ENCODE measurements at places on chromosomes 7 and 10.
A peak's percentile ranks its signal among the peaks of the same experiment; 100 is the strongest.

- no peak for DNase-seq
These were observed 168.1 kb downstream of the ARID5B start for GRCh38 chr10:62069452-62070178.

GRCh38 chr7:24704311-24704710 lies 53.0 kb downstream of the GSDME start:
- DNase-seq, result no peak

DNA sequence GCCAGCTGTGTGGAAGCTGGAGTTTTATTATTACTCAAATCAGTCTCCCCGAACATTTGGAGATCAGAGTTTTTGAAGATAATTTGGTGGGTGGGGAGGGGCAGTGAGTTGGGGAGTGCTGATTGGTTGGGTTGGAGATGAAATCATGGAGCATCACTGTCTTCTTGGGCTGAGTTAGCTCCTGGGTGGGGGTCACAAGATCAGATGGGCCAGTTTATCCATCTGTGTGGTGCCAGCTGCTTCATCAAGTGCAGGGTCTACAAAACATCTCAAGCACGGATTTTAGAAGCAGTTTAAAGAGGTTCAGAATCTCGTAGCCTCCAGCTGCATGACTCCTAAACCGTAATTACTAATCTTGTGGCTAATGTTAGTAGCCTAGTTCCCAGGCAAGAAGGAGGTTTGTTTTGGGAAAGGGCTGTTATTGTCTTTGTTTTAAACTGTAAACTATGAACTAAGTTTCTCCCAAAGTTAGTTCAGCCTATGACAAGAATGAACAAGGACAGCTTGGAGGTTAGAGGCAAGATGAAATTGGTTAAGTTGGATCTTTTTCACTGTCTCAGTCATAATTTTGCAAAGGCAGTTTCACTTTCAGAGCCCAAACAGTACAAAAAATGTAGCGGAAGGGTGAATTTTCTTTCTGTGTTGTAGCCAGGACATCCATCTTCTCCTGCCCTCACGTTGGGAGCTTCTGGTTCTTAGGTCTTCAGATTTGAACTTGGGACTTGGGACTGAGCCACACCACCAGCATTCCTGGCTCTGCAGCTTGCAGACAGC lies 43.1 kb downstream of the KLF6 start:
- DNase-seq, result no peak

DNA sequence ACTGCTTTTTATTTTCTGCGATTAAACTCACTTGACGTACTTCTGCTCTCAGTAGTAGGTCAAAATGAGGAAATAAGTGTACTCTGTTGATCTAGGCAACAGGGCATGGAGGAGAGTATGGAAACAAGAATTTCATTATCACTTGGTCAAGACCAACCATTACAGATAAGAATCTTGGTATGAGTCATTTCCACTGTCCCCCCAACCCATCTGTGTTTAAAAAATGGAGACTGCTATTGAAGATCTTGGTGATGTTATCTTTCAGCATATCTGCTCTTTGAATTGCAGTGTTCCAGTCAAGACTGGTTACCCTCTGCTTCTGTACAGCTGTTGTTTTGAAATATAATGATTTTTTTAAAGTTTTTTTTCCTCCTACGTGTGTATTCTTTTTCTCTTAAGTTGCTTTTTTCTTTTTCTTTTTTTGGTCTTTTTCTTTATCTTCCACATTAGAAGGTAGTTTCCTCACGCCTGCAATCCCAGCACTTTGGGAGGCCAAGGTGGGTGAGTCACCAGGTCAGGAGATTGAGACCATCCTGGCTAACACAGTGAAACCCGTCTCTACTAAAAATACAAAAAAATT lies 11.7 kb downstream of the STAM start:
- DNase-seq, result no peak

DNA sequence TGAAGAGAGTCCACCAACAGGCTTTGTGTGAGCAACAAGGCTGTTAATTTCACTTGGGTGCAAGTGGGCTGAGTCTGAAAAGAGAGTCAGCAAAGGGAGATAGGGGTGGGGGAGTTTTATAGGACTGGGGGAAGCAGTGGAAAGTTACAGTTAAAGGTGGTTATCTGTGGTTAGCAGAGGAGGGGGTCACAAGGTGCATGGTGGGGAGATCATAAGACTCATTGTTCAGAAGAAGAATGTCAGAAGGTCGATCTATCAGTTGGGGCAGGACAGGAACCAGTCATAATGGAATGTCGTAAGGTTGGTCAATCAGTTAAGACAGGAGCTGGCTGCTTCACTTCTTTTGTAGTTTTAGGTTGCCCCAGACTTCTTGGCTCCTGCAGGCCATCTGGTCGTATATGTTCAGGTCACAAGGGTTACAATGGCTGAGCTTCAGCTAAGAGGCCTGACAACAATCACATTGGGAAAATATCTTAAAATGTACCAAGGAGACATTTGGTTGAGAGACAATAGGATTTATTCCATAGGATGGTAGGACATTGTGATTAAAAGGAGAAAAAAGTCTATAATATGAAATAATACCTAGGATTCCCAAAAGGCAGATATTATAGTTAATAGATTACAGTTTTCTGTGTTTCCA lies 356.4 kb downstream of the ANKRD7 start:
- no peak for DNase-seq

DNA sequence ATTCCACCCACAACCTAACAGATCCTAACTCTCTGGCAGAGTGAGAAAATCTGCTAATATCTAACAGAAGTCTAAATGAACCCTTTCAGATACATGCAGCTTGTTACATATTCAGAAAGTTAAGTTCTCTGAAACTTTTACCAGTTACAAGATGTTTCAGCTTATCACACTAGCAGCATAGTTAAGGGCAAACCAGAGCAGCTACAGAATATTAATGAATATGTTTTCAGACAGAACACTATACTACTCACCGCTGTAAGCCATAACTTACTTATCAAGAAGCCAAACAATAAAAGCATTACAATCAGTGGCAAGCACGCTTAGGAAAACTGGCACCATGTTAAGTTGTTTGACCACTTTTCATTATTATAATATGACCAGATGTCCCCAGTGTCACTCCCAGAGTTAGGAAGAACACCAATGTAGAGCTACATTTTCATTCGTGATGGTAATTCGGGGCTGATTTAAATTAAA lies 2.7 kb downstream of the ITGB1 start:
- no peak for DNase-seq

- DNase-seq, result peak; percentile 58
These were observed 59.3 kb upstream of the COMTD1 start for GRCh38 chr10:75294866-75295701.

GRCh38 chr10:88676283-88677060 lies 12.2 kb downstream of the LIPF start:
- DNase-seq, result no peak

DNA sequence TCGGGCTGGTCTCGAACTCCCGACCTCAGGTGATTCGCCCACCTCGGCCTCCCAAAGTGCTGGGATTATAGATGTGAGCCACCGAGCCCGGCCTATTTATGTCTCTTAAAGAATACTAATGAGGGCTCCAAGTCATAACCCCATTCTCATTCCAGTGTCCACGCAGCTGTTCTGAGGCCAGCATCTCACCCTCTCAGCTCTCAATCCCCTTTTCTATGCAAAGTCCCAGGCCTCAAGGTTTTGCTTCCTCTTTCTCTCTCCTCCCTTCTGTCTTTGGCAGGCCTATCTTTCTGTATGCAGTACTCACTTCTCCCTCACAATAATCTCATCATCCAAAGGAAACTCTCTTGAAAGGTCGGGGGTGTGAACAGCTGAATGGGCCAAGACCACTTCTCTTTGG lies 28.0 kb upstream of the VSIR start:
- DNase-seq, result no peak

DNA sequence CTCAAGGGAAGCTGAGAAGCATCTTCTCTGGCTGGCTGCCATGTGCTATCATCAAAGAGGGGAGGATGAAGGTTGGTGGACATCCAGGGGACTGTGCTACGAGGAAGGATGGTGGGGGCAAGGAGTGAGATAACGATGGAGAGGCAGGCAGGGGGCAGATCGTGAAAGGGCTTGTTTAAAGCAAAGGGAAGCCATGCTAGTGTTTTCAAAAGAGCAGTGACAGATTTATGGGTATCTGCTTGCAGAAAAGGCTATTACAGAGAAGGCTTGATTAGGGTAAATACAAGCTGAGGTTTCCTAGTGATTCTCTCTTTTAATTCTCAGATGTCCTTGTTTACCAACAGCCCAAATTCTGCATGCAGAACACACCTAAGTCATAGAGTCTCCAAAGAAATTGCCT lies 88.9 kb upstream of the MKX start:
- no peak for DNase-seq

DNA sequence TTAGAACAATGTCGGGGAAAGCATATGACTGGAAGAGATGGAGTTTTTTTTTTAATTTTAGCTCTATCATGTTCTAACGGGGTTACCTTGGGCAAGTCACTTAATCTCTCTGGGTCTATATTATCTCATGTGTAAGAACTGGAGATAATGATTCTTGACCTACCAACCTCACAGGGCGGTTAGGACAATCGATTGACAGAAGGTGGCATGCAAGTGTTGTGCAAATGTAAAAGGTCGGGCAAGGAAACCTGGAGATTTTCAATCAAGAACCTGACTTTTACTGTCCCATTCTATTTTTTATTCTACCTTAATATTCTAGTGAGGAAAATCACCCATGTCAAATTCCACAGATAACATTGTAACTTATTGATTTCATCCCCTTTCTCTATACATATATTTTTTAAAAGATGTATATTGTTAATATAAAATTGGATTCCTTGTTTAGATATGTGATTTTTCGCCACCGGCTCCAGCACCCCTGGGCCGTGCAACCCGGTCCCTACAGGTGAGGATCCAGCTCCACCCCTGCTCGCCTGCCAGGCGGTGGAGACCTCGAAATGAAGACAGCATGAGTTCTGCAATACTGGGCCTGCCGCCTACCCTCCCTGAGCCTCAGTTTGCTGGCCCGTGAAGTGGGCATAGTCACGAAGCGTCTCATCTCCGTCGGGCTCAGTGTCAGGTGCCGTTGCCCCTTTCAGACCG lies 497.6 kb upstream of the PHF14 start:
- DNase-seq, result no peak

DNA sequence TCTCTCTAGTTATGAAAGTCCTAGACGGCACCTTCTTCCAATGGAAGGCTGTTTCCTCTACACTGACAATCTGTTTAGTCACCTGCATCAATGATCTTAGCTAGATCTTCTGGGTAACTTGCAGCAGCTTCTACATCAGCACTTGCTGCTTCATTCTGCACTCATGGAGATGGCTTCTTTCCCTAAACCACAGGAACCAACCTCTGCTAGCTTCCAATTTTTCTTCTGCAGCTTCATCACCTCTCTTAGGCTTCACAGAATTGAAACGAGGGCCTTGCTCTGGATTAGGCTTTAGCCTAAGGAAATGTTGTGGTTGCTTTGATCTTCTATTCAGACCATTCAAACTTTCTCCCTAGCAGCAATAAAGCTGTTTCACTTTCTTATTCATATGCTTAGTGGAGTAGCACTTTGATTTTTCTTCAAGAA lies 24.6 kb downstream of the NAMPT start:
- no peak for DNase-seq

- no peak for DNase-seq
These were observed 254.9 kb downstream of the TRIL start for GRCh38 chr7:28703037-28703765.

GRCh38 chr7:107847168-107847835 lies 43.7 kb upstream of the DLD start:
- no peak for DNase-seq

- no peak for DNase-seq
These were observed 303.0 kb downstream of the PRKG1 start for GRCh38 chr10:51377070-51377931.

DNA sequence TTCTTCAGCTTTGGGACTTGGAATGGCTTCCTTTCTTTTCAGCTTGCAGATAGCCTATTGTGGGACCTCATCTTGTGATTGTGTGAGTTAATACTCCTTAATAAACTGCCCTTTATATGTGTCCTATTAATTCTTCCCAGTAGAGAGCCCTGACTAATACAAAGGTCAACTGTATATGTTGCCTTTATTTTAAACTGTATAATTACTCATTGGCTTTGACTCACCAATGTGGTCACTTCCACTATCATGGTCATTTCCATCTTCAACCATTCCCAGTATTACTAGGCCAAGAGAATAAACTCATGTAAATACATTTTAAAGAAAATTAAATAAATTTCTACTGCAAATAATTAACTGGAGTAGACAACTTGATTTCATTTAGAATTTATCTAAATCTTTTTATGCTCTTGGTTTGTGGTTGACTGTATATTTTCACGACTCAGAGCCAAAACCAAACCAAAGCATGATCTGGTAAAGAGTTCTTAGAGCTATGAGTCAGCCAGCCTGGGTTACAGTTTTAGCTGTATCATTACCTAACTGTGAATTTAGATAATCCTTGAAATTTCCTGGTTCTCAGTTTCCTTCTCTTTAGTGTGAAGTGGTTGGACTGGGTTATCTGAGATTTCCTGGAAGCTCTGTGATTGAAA lies 188.4 kb downstream of the PPP1R3A start:
- DNase-seq, result no peak

DNA sequence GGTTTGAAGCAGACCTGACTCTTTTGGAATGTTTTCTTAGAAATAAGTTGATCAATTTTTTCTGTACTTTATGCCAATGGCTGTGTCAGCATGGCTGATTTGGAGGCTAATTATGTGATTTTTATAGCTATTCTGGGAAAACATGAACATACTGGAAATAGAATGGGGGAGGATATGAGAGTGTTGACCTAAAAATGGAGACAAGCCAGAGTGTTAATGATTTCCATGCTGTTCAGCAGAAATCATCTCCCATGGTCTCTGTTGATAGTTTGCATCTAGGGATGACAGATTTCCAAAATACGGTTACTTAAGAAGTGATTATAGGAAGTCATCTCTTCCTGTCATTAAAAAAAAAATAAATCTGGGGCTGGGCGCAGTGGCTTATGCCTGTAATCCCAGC lies 32.7 kb upstream of the DMTF1 start:
- no peak for DNase-seq

GRCh38 chr7:95088536-95089215 lies 181.3 kb downstream of the PPP1R9A start:
- DNase-seq, result no peak

GRCh38 chr7:116525298-116525912 lies 569 bp downstream of the CAV1 start:
- peak; percentile 25 for DNase-seq

GRCh38 chr10:74072503-74072902 lies 74.6 kb downstream of the VCL start:
- no peak for DNase-seq

- DNase-seq, result no peak
These were observed 33.3 kb downstream of the ITPRIP start for GRCh38 chr10:104304927-104305326.

DNA sequence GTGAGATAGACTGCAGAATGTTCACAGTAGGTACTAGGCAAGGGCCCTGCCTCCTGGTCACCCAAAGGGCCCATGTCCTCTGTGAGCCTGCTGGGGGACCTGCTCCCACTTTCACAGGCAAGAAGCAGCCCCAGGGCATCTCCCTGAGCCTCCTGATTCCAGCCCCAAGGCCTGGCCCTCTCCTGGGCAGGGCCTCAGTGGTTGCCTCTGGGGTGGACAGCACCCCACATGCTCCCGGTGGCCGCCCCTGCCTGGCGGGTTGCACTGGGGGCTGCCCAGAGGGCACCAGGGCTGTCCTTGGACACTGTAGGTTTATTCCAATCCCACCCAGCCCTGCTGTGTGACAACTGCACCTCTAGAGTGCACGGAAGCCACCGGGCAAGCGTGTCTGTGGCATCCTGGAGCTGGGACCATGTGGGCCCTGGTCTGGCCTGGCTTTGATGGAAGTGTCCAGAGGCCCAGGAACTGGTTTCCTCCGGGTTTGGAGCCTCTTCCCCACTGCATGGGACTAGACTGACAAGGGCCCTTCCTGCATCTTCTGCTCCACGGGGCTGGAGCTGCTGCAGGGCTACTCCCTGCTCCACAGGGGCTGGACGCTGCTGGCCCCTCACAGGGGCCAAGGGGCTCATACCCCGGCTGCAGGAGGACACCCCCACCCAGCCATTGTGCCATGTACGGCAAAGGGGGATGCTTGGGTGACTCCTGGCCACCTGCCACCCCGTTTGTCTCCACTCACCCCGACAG lies 25.0 kb upstream of the SYCE1 start:
- no peak for DNase-seq
